BE2C (cell line): ENCODE measurements at places on chromosomes 12 and 14.

- DNase-seq: peak; percentile 85
These were observed 5.4 kb upstream of the RALGAPA1 start for GRCh38 chr14:35814371-35815005.

- no peak for DNase-seq
These were observed 243.3 kb upstream of the FKBP4 start for GRCh38 chr12:2551412-2551900.

GRCh38 chr12:97995559-97995958 is 519.8 kb upstream of the TMPO start:
- DNase-seq: no peak

DNA sequence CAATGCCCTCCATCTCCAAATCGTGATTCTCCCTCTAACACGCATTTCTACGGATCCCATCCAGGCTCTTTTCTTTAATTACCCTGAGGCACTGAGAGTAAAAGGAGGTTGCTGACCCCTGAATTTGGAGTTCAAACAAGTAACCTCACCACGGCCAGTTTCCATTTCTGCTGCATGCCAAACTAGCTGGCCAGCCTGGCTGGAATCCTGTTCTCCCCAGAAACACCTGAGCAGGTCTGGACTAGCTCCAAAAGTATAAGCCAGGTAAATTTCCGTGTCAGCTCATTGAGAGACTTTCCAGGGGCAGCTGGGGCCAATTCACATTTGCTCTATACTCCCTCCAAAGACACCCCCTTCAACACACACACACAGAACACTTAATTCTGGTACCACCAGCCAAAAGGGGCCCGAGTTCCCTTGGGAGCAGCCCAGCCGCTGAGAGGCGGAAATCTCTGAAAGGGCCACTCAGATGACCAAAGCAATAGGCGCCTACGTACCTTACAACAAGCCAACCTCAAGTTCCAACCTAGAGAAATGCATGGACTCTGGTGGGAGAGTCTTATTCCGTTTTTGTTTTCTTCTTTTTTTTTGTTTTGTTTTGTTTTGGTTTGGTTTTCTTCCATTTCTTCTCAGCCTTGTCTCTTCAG is 131.4 kb downstream of the NDUFA12 start:
- DNase-seq: no peak

DNA sequence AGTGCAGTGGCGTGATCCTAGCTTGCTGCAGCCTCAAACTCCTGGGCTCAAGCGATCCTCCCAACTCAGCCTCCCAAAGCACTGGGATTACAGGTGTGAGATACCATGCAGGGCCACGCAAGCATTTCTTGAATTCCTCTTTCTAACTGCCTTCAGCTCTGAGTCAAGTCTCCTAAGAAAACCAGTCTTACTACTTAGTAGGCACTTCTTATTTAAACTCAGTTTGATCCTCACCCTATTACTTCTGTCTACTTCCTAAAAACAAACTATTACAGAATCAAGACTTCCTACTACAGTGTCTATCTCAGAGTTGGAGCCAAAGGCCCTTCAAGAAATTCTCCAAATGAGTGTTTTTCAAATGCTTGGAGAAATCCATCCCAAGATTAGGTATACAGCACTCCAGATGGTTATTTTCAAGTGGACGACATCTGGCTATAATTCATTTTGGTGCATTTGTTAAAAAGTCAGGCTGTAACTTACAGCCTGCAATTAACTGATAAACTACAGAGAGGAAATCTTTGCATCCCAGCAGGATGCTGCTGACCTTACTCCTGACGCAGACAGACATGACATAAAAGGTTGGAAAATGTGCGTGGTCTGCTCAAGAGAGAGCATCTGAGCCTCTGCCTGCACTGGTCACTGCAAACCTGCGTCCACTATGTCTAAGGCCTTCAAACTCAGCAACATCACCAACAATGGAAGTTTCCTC is 34.7 kb downstream of the SSH1 start:
- DNase-seq: no peak

- DNase-seq: no peak
These were observed 37.6 kb upstream of the PRB4 start for GRCh38 chr12:11347810-11348209.

GRCh38 chr12:21451529-21451928 is 14.1 kb downstream of the PYROXD1 start:
- no peak for DNase-seq

- no peak for DNase-seq
These were observed 154.2 kb upstream of the PARP11 start for GRCh38 chr12:4027412-4027811.

- no peak for DNase-seq
These were observed 35.0 kb downstream of the MAP4K5 start for GRCh38 chr14:50497351-50497750.
